Forelimb muscle (tissue), 1 donor: ENCODE measurements at places on chromosomes 11 and 22. TPM values are rescaled to one million over a fixed set of nuclear protein-coding genes. Genes with fewer than 3 reads are reported as not detected.

The TRIM21 gene
- polyA plus RNA-seq = 7.3 TPM

The GAS2L1 gene
- 9.6 TPM for polyA plus RNA-seq

The MRGPRE gene
- polyA plus RNA-seq = not detected

The TCN2 gene
- 7.6 TPM for polyA plus RNA-seq

The OR5A2 gene
- 0.03 TPM for polyA plus RNA-seq

The EFCAB6 gene
- 0.76 TPM for polyA plus RNA-seq

The MMP11 gene
- polyA plus RNA-seq = 9.1 TPM

The CHRNA10 gene
- 5.7 TPM for polyA plus RNA-seq

The SLC5A1 gene
- polyA plus RNA-seq = 1.2 TPM

The MPZL2 gene
- polyA plus RNA-seq = 0.51 TPM

The BDNF gene
- 1.2 TPM for polyA plus RNA-seq

The NLRP6 gene
- polyA plus RNA-seq = not detected

The SLC22A12 gene
- not detected for polyA plus RNA-seq
